AG09309 (cell line): ENCODE measurements at places on chromosomes 12 and 14.

DNA sequence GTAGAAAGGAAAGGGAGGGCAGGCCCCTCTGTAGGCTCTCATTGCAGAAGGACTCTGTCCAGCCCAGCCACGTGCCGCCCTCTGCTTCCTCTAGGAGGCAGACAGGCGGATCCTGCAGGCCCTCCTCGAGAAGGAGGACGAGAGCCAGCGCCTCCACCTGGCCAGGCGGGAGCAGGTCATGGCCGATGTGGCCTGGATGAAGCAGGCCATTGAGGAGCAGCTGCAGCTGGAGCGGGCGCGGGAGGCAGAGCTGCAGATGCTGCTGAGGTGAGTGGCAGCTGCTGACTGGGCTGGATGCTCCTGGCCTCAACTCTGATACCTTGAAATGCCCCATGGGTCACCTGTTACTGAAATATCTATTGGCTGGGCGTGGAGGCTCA is 10.9 kb downstream of the TCHP start:
- no peak for DNase-seq

DNA sequence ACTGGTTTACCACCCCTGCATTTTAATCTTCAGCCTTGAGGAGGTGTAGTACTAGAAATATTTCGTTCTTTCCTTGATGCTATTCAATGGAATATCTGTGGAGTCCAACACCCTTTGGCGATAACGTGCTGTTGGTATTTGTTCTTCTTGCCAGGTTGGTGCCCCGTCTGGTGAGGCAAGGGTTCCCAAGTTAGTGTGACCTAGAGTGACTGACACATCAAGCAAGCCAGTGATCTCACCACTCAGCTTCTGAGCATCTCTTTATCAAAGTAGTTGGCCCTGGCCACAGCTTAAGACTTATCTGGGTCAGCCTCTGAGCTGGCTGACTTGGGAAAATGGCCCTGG is 60.2 kb downstream of the PLXNC1 start:
- no peak for DNase-seq

DNA sequence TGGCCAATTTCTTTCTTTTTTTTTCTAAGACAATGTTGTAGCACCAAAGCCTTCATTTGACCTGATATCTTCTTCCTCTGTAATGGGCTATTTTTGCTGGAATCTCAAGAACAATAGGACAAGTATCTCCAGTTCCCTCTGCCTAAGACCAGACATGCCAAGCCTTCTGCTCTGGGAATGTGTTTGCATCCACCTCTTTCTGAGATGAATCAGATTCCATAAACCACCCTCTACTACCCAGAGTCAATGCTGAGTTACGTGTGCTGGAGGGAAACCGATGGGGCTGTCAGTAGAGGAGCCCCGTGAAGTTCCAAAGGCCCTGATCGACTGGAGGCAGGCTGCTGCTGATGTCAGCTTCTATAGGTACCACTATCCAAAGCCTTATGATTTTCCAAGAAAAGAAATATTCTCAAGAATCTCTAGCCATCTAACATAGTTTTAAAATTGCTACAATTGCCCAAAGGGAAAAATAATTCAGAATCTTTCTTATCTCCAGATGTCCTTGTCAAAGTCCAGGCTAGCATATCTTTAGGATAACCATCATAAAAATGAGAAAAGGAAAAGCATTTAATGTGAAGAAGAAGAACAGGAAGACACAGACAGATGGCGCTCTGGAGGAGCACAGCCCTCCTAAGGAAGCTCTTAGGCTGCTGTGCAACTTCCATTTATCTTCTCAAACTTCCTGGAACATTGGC is 101.9 kb downstream of the SLC8A3 start:
- no peak for DNase-seq

DNA sequence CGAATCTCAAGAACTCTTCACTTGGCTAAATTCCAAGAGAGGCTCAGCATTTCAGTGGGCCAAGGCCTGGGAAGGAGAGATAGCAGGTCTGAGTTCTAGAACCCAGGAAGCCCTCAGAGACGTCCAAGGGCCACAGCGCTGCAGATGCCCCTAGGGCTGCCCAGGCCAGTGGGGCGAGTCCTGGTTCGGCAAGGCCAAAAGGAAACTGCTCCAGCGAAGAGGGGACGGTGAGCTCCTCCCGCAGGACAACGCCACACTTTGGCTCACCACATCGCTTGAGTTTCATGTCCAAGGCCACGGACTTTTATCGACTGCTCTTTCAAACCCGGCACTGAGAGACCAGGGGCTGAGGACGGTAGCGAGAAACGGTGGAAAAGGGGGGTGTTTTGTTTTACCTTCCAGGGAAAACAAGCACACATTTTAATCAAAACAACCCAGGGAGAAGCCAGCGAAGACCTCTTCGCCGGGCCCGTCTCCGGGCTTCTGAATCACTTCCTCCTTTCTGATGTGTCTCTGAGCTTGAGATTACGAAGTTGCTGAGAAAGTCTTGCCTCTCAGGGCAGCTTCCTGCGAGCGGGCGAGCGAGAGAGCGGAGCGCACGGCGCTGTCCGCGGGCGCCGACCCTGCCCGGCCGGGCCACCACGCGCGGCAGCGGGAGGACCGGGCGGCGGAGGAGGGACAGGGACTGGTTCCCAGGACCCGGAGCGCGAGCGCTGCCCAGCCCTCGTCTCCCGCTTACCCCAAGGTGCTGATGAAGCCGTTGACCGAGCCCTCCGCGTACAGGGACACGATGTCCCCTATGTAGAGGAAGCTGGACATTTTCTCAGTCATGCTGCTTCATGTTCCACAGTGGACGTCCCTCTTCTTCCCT is 808 bp downstream of the ITPR2 start:
- no peak for DNase-seq

DNA sequence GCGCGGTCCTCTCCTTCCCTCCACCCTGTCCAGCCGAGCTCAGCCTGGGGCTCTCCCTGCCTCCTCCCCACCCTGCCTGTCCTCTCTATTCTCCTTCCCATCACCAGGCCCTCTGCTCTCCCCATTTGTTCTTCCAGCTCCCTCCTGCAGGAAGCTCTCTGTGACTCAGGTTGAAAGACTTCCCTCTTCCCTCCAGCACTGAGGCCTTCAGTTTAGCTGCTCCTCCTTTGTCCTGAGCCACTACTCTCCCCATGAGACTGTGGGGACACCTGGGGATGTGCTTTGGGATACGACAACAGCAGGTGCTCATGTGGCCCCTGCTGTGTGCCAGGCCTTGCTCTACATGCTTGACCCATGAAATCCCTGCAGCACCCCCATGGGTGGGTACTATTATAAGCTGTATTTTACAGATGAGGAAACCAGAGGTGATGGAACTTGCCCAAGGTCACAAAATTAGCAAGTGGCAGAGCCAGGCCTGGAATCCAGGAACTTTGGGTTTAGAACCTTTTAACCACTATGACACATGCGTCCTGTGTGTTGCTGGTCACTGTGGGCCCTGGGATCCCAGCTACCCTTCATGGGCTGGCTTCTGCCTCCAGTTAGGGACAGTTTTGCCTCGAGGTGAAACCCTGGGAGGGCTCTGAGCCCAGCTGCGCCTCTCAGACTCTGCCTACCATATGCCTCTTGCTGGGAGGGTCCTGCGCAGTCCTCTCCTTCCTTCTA is 5.5 kb downstream of the KRT80 start:
- no peak for DNase-seq

- no peak for DNase-seq
These were observed 46.5 kb upstream of the RTL1 start for GRCh38 chr14:100950024-100950423.
